Uterine smooth muscle cell (primary cell): ENCODE measurements at places on chromosomes 5 and 9. TPM values are rescaled to one million over a fixed set of nuclear protein-coding genes. Genes with fewer than 3 reads are reported as not detected.

The PLPP7 gene
- 7.9 and 10.2 TPM in 2 replicates for total RNA-seq

The SLC38A9 gene
- total RNA-seq = 27.4 and 38.7 TPM in 2 replicates

The ECSCR gene
- 0.25 and 0.55 TPM in 2 replicates for total RNA-seq

The IGFBPL1 gene
- 0.12 TPM in 1 of 2 replicates, not detected in the other for total RNA-seq

The NIPAL4 gene
- 0.33 and 0.87 TPM in 2 replicates for total RNA-seq

The NPR3 gene
- total RNA-seq = 3.9 and 17.8 TPM in 2 replicates

The PCDHA12 gene
- 0.11 and 0.12 TPM in 2 replicates for total RNA-seq

The FOXD4L4 gene
- 0.22 and 0.37 TPM in 2 replicates for total RNA-seq

The ENTPD2 gene
- total RNA-seq = not detected in 2 replicates

The LECT2 gene
- not detected in 2 replicates for total RNA-seq

The ARID3C gene
- total RNA-seq = 0.12 and 0.22 TPM in 2 replicates

The TNC gene
- 364 and 531 TPM in 2 replicates for total RNA-seq

The PRKACG gene
- not detected in 2 replicates for total RNA-seq

The IFNK gene
- total RNA-seq = 0.12 TPM in 1 of 2 replicates, not detected in the other

The SYK gene
- total RNA-seq = not detected in 2 replicates

The GABRB2 gene
- under 0.01 TPM in 2 replicates for total RNA-seq

The CCNI2 gene
- not detected in 2 replicates for total RNA-seq

The IFNA13 gene
- not detected in 2 replicates for total RNA-seq

The ABCA1 gene
- total RNA-seq = 109 and 125 TPM in 2 replicates
